CD8-positive, alpha-beta memory T cell (primary cell): ENCODE measurements at places on chromosomes 2 and 18.

- DNase-seq: no peak
Measured at GRCh38 chr2:236805800-236806531, 236.3 kb downstream of the ACKR3 start.

GRCh38 chr2:171583566-171583965 lies 61.3 kb downstream of the CYBRD1 start:
- DNase-seq: no peak

DNA sequence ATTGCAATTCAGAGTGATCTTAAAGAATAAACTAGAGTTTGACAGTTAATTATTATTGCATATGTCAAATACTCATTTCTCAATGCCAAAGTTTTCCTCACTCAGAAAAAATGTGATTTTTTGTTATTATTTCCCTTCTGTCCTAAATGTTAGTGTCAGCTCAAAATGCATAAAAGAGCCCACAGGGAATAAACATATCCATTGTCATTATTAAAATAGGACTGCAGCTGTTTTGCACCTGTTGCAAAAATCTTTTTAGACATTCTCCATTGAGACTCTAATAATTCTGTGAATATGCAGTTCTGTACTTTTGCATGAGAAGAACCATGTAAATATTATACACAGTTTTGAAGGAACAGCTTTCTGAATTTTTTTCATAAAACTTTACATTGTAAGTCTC lies 540.0 kb upstream of the SLC39A10 start:
- DNase-seq: no peak

GRCh38 chr2:174344716-174345461 lies 10.1 kb downstream of the SP9 start:
- DNase-seq: no peak

DNA sequence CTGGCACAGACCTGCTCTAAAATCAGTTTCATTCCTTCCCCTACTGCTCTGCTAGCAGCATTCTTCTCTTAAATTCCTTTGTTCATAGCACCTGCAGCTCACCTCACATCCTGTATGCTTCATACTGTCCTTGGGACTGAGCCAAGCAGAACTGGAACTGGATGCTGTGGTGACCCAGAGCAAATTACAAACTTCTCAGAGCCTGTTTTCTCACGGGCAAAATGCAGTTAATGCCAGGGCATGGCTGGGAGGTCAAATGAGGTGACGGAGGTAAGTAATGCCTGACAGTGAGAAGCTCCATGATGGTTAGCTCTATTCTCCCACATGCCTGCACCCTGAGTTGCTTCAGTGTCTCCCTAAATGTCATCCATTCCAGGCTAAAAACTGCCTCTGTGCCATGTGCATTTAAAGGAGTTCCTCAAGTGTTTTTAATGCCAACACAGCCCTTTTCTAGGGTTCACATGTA lies 29.7 kb downstream of the C2orf42 start:
- no peak for DNase-seq

- DNase-seq: no peak
Measured at GRCh38 chr2:203759690-203760365, 53.4 kb downstream of the CD28 start.

DNA sequence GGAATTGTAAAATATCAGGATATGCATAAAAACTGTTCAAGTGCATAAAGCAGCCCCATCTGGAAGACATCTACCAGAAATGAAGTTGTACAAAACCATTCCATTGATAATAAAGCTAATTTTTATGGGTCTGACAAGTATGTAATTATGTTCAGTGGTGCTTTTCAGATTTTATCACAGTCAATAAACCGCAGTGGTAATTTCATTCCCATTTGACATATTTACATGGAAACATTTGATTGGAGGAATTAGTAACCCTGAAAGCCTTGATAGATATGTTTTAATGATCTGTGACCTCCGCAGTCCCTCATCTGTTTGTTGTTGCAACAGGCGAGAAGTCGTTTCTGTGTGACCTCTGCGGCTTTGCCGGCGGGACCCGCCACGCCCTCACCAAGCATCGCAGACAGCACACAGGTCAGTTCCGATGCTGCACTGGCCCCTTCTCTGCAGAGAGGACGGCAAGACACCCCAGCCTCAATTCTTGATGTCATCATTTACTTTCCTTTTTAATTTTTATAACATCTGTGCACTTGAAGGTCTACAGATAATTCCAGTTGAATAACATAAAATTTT lies 283.1 kb downstream of the ZNF407 start:
- no peak for DNase-seq

DNA sequence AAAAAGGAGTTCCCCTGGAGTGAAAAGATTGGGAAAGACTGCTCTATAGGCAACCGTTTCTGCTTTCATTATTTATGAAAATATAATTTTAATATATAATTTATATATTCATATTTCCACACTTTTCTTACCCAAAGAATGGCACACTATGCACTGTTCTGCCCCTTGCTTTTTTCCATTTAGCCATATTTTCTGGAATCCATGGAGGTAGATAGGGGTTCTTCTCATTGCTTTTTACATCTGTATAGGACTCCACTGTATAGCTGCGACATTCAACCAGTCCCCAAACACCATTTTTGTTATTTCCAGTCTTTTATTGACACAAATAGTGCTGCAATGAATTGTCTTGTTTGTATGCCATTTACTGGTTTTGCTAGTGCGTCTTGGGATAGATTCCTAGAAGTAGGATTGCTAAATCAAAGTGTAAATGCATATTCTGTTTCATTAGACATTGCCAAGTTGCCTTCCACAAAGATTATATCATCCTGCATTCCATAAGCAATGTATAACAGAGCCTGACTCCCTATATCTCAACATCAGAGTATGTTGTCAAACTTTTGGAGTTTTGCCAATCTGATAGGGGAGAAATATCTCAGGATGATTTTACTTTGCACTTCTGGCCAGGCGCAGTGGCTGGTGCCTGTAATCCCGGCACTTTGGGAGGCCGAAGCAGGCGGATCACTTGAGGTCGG lies 26.6 kb upstream of the TCF7L1 start:
- no peak for DNase-seq
